ENCODE measurements at places on chromosomes 6 and 20.

DNA sequence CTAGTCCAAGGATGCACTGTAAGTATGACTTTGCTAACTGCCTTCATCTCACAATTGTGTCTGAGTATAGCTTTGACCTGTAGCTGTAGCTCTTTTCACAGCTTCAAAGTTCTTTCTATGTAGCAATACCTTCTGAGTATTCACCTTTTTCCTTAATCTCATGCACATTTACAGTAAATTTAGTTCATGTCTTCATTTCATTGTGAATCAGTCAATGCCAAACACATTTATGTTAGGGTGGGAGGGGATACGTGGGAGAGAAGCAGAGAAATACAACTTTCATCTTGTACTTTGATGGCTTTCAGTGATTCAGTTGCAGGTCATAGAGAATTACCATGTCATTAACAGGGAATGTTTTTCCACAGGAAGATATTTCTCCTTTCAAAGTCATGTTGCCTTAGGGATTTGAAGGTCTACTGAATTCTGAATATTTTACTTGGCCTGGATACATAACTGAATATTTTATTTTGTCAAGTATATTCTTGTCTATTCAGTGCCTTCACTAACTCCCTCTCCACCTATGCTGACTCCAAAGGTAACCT is 119.2 kb downstream of the TINAG start:
- DNase-seq = no peak

DNA sequence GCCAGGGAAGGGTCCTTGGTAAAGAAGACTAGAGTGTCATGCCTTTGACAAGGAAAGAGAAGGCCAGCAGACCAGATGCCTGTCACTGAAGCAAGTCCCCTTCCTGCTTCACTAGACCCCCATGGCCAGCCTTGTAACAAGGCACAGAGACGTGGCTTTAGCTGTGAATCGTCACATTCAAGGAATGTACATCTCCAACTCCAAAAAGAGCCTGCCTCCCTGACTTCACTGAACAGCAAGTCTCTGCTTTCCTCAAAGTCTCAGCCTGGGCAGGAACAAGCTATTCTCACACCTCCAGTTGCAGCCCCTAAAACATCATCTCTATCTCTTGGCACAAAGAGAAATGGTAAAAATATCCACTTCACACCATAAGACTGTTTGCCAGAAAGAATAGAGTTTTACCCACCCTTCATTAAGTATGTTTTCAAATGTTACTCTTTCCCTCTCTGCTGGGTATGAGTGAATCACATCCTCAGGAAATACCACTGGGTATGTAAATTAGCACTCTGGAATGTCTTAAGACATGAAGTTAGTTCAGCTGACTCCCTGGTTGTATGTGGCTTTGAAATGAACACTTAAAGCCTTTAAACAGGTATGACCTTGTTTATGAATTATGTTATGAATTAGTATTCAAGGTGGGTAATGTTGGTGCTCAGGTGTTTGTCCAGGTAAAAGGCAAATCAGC is 46.4 kb upstream of the NT5E start:
- DNase-seq = no peak

DNA sequence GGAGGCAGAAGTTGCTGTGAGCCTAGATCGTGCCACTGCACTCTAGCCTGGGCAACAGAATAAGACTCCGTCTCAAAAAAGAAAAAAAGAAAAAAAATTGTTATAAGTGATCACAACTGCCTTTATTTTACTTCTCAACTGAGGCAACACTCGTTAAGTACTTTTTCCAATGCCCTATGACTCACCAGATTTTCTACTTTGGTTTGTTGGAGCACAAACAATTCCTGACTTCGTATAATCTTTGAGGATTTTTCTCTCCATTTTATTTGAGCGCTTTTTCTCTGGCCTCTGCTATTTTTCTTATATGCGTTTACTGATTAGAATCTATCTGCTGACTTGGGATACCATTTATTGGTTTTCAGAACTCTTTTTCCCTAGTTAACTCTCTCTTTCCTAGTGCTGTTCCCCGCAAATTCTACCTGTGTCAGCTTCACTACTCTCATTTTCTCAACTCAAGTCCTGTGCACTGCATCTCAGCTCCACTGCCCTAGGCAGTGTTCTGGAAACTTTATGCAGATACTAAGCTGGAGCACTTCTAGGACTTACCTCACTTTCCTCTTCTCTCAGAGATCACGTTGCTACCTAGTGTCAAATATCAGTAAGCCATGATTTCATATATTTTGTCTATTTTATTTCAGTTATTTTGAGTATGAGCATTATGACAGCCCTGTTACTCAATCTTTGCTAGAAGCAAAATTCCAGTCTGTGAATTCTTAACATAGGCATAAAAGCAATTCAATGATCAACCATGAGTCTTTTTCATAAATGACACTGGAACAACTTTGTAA is 1120.1 kb upstream of the CITED2 start:
- no peak for DNase-seq

- no peak for DNase-seq
Measured at GRCh38 chr20:57735831-57736737, 26.3 kb upstream of the PMEPA1 start.

DNA sequence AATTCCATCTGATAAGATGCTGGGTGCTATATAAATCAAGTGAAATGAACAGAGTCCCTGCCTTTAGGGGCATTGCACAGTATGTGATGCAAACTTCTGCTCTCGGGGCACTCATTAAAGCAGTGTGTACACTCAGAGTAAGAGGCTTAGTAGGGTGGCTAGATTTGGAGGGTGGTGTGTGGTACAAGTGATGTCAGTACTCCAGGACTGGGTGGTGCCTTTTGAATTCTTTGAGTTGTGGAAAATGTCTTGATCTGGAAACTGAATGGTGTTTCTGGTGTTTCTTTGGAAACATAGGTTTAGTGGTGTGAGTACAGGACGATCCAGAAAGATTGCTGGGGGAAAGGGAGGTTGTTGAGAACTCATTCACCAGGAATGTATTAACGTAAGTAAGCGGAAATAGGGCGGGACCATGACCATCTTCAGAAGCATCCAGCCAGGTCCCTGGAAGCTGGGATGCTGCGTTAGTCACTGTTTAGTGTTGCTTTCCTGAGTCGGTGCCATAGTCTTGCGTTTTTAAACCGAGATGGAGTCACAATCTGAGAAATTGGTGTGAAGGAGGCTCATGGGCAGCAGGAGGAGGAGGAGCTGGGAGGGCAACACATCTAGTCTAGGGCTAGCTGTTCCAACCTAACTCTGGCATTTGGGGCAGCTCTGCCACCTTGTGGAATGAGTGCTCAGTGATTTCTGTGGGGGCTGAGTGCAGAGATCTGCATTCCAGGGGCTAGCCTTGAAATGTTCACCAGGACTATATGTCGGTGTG is 70.3 kb downstream of the SCAND1 start:
- peak; percentile 10 for DNase-seq

GRCh38 chr6:82841309-82841708 is 224.3 kb downstream of the UBE3D start:
- no peak for DNase-seq

DNA sequence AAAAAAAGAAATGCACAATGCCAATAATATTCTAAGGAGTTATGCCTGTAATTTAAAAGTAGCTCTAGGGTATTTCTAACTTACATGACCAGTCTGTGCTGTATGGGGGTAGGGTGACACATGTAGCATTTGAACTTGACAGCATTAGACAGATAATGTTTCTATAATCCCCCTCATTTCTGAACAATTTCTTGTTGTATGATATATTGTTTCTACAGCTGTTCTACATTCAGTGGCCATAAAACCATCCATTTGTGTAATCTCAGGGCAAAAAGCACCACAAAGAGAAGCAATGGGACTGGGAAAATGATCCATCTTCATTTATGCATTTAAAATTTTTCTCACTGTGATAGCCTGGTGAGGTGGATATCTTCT is 767.8 kb downstream of the TFAP2A start:
- no peak for DNase-seq

DNA sequence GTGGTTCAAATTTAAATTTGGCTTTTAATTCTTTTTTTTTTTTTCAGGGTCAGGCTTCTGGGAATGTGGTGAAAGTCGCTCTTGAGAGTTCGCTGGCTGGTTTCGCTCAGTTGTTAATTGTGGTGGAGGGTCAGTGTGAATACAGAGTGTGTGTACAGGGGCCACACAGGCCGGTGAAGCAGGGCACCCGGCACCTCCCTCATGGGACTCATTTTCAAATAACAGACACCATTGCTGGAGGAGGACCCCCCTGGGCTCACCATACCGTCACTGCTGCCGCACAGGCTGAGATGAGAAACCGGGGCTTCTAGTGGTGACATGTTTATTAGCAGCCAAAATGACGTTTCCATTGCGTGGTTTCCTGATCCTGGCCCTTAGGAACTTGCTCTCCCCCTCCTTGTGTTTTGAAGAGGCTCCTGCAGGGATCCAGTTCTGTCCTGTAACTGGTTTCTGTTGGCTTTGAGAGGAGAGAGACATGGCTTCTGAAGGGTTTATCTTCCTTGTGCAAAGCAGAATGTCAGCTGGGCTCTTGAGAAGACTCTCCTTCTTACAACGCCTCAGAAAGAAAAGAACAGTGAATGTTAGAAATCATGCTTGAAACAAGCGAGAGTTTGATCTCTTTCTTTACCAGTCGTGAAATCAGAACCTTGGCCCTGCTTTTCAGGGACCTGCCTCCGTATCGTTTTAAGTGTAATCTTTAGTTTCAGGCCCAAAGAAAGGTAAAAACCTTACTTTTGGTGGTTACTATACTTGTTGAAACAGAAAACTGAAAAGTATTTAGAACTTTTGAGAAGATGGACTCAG is 37.8 kb downstream of the DUSP22 start:
- DNase-seq = no peak

GRCh38 chr6:106316375-106316766 is 9.2 kb downstream of the ATG5 start:
- DNase-seq = no peak

DNA sequence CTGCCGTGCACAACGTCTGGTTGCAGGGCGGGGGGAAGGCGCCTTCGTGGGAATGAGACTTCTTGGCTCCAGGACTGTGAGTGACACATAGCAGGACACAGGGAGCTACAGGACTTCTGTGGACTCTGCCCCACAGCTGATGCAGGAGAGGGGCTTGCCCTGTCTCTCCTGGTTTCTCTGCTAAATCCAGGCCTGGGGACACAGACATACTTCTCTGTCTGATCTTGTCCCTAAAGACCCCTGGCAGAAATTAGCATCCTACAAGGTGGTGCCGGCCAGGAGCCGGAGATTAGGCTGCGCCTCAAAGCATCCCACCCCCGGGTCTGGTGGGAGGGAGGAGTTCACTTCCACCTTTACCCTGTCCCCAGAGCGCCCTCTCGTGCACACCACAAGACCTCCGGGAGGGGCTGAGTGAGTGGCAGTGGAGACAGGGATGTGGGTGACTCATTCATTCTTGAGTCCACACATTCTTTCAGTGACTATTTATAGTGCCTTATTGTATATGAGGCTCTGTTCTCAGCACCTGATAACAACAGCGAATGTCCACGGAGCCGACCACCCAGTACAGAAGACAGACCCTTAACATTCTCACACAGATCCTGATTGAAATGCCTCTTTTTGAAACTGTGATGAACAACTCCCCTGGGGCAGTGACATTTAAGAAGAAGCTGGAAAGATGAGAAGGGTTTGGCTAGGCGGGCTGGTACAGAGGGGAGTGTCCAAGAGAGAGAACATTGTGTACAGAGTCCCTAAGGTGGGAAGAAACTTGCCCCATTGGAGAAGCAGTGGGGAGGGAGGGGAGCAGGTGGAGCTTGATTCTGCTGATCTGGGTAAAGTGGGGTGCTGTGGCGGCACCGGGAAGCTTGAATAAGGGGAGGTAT is 39.0 kb downstream of the GMPR start:
- no peak for DNase-seq

- no peak for DNase-seq
Measured at GRCh38 chr6:32442977-32443552, 3.4 kb downstream of the HLA-DRA start.

DNA sequence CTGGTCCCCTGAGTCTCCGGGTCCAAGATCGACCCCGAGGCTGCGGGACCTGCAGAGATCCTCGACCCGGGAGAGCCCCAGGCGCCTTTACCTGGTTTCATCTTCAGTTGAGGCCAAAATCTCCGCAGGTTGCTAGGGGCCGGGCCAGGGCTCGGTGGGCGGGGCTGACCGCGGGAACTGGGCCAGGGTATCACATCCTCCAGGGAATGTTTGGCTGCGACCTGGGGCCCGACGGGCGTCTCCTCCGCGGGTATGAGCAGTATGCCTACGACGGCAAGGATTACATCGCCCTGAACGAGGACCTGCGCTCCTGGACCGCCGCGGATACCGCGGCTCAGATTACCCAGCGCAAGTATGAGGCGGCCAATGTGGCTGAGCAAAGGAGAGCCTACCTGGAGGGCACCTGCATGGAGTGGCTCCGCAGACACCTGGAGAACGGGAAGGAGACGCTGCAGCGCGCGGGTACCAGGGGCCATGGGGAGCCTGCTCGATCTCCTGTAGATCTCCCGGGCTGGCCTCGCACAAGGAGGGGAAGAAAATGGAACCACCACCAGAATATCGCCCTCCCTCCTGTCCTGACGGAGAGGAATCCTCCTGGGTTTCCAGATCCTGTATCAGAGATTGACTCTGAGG is 53.8 kb upstream of the POLR1H start:
- DNase-seq = peak; percentile 48

- no peak for DNase-seq
Measured at GRCh38 chr20:34373445-34373844, 10.4 kb downstream of the ITCH start.

- no peak for DNase-seq
Measured at GRCh38 chr20:10669843-10670446, 3.9 kb downstream of the JAG1 start.

GRCh38 chr6:165962366-165962765 is 205.3 kb downstream of the TBXT start:
- no peak for DNase-seq

DNA sequence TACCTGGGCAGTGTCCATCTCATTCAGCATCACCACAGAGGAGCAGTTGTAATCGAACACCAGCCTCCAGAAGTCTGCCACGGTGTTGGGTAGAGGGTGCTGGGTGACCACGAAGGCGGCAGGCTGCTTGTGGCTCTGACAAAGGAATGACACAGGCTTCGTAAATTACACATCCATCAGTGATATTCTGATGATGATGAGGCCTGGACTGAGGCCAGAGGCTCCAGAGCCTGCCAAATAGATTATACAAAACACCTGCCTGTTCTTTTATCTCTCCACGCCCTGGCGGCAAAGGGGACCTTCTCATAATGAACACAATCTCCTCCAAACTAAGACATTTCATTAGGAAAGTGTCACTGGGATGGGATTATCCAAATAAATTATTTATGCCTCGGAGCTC is 480.2 kb upstream of the CHD6 start:
- no peak for DNase-seq

DNA sequence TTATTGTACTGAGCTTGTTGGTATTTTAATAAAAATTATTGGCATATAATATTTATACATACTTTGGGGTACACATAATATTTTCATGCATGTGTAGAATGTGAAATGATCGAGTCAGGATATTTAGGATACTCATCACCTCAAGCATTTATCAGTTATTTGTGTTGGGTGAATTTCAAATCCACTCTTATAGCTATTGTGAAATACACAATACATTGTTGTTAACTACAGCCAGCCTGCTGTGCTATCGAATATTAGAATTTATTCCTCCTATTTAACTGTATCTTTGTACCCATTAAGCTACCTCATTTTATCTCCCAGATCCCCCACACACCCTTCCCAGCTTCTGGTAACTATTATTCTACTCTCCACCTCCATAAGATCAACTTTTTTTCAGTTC is 14.6 kb upstream of the MICB start:
- DNase-seq = no peak

GRCh38 chr6:118899948-118900347 is 6.0 kb downstream of the ASF1A start:
- no peak for DNase-seq

- no peak for DNase-seq
Measured at GRCh38 chr6:128307671-128308070, 212.7 kb downstream of the PTPRK start.

Data from DMS79 (cell line).